SK-MEL-5 (cell line): ENCODE measurements at places on chromosomes 11 and 22. TPM values are rescaled to one million over a fixed set of nuclear protein-coding genes. Genes with fewer than 3 reads are reported as not detected.
A peak's percentile ranks its signal among the peaks of the same experiment; 100 is the strongest.

GRCh38 chr11:35192347-35192746 lies 53.4 kb downstream of the CD44 start:
- DNase-seq, result peak; percentile 46

DNA sequence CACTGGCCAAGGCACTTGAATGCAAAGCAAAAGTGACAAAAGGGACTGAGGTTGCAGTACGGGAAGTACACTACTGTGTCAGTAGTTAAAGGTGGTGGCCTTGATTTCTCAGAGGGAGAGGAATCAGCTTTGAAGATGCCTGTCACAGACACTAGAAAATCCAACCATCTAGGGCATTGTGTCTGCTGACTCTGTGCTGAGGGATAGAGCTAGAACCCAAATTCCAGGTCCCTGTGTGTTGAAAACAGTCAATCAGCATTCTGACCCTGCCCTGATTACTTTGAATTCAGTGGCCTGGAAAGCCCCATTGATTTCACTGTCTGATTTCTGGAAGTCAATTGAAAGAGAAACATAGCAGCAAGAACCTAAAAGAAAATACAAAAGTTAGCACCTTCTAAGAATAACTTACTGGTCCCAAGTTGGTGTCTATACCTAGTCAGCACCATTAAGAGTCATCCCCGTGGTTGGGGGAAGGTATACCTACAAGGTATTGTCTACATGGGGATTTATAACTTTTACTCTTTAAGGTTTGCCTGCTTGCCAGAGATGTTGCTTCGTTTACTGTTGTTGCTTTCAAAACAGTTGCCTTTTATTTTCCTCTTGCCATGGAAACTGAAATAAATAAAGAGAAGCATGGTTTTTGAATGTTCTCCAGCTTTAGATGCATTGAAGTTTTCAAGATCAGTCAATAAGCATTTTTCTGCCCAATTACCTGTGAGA lies 97.3 kb downstream of the PDHX start:
- no peak for DNase-seq

GRCh38 chr11:72241291-72241781 lies 2.6 kb downstream of the PHOX2A start:
- DNase-seq, result no peak

GRCh38 chr11:1825039-1825740 lies 9.6 kb upstream of the SYT8 start:
- DNase-seq, result peak; percentile 66

DNA sequence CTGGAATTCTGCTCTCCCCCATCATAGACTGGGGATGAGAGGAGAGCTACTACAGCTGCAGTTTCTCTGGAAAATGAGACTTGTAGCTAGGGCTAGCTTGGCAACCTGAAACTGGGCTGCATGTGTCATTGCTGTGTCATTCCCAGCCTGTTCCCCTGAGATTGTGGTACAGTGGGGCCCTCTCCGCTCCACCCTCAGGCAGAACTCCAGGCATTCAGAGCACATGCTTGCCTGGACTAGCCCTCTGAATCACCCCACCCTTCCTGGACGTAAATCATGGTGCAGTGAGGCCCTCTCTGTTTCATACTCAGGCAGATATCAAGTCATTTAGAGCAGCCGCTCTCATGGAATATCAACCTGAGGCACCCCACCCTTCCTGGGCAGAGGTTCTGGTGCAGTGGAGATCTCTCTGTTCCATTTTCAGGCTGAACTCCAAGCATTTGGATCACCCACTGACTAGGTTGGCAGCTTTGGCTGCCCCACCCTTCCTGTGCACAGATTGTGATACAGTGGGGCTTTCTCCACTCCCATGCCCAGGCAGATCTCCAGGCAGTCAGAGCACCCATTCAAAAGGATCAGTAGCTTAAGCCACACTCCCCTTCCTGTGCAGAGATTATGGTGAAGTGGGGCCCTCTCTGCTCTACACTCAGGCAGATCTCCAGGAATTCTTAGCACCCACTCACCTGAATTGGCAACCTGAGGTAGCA lies 274.4 kb downstream of the C11orf87 start:
- DNase-seq, result no peak

- peak; percentile 69 for DNase-seq
Measured at GRCh38 chr22:25900880-25901279, 158.9 kb downstream of the MYO18B start.

GRCh38 chr11:35390737-35391682 lies 28.3 kb downstream of the SLC1A2 start:
- no peak for DNase-seq

GRCh38 chr11:65096926-65097325 lies 912 bp downstream of the VPS51 start:
- no peak for DNase-seq

- no peak for DNase-seq
Measured at GRCh38 chr11:70669281-70669680, 271.0 kb downstream of the CTTN start.

DNA sequence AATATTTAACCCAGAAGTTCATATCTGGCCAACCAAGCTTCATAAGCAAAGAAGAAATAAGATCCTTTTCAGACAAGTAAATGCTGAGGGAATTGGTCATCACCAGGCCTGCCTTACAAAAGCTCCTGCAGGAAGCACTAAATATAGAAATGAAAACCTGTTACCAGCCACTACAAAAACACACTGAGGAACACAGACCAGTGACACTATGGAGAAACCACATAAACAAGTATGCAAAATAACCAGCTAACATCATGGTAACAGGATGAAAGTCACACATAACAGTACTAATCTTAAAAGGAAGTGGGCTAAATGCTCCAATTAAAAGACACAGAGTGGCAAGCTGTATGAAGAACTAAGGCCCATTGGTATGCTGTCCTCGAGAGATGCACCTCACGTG lies 311.4 kb downstream of the DYNC2H1 start:
- no peak for DNase-seq

- no peak for DNase-seq
Measured at GRCh38 chr11:92159931-92160330, 64.7 kb upstream of the FAT3 start.

DNA sequence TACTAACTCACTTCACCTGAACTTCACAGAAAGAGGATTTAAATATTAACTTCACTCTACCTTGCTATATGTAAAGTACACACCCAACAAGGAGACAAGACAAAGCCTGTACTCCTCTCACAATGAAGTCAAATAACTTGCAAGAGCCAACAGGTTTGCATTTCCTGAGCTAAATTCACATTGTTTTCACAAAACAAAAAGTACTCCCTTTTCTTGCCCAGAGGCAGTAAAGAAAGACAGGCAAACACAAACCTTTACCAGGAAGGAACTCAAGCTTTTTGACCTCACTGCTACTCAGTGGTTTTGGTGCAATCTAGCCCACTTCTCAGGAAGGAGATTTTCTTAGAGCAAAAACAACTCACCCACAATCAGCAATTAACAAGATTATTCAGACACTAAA lies 15.7 kb downstream of the USP28 start:
- DNase-seq, result no peak

APOA5 gene
- not detected in 2 replicates for total RNA-seq

SNX32 gene
- total RNA-seq, result 0.08 and 0.18 TPM in 2 replicates

OR52N4 gene
- not detected in 2 replicates for total RNA-seq

EHF gene
- 0.13 and 0.16 TPM in 2 replicates for total RNA-seq

LDHAL6A gene
- total RNA-seq, result not detected in 2 replicates

HTATIP2 gene
- 62.5 and 66.4 TPM in 2 replicates for total RNA-seq

MS4A14 gene
- total RNA-seq, result not detected in 2 replicates

TRIM49 gene
- not detected in 2 replicates for total RNA-seq

OR56A5 gene
- total RNA-seq, result not detected in 2 replicates

TECTA gene
- 0.03 and 0.11 TPM in 2 replicates for total RNA-seq
